Fibroblast of the aortic adventitia (primary cell): ENCODE measurements at places on chromosomes 12 and 14. TPM values are rescaled to one million over a fixed set of nuclear protein-coding genes. Genes with fewer than 3 reads are reported as not detected.

The SIRT4 gene
- total RNA-seq: 0.90 and 3.6 TPM in 2 replicates

The ESRRB gene
- total RNA-seq: not detected in 2 replicates

The POTEG gene
- not detected in 2 replicates for total RNA-seq

The TAS2R9 gene
- total RNA-seq: 0.09 TPM in 1 of 2 replicates, not detected in the other

The AKT1 gene
- total RNA-seq: 93.1 and 127 TPM in 2 replicates

The LAG3 gene
- total RNA-seq: 0.16 TPM in 1 of 2 replicates, not detected in the other

The LMO3 gene
- total RNA-seq: 3.6 and 12.8 TPM in 2 replicates

The FIGNL2 gene
- 0.18 TPM in 1 of 2 replicates, not detected in the other for total RNA-seq

The TAS2R43 gene
- 1.3 and 2.3 TPM in 2 replicates for total RNA-seq

The IGF1 gene
- 0.63 and 6.1 TPM in 2 replicates for total RNA-seq

The ZFHX2 gene
- total RNA-seq: 0.36 and 0.41 TPM in 2 replicates

The ACOT4 gene
- 0.72 TPM in 1 of 2 replicates, not detected in the other for total RNA-seq

The SLC38A4 gene
- total RNA-seq: 1.6 and 4.6 TPM in 2 replicates

The TRHDE gene
- 1.1 and 10.0 TPM in 2 replicates for total RNA-seq

The GPR162 gene
- total RNA-seq: 2.6 and 3.5 TPM in 2 replicates

The TAS2R14 gene
- 4.1 and 5.2 TPM in 2 replicates for total RNA-seq

The VWF gene
- total RNA-seq: 1.4 and 4.5 TPM in 2 replicates

The COA8 gene
- 5.6 and 23.6 TPM in 2 replicates for total RNA-seq

The SLC15A5 gene
- total RNA-seq: not detected in 2 replicates

The GLT1D1 gene
- not detected in 2 replicates for total RNA-seq

The DDX23 gene
- 54.1 and 151 TPM in 2 replicates for total RNA-seq

The TAS2R13 gene
- total RNA-seq: 2.8 and 7.4 TPM in 2 replicates

The MMP14 gene
- 258 and 311 TPM in 2 replicates for total RNA-seq

The LRRC10 gene
- total RNA-seq: not detected in 2 replicates
